ENCODE measurements at places on chromosomes 11 and 22.

DNA sequence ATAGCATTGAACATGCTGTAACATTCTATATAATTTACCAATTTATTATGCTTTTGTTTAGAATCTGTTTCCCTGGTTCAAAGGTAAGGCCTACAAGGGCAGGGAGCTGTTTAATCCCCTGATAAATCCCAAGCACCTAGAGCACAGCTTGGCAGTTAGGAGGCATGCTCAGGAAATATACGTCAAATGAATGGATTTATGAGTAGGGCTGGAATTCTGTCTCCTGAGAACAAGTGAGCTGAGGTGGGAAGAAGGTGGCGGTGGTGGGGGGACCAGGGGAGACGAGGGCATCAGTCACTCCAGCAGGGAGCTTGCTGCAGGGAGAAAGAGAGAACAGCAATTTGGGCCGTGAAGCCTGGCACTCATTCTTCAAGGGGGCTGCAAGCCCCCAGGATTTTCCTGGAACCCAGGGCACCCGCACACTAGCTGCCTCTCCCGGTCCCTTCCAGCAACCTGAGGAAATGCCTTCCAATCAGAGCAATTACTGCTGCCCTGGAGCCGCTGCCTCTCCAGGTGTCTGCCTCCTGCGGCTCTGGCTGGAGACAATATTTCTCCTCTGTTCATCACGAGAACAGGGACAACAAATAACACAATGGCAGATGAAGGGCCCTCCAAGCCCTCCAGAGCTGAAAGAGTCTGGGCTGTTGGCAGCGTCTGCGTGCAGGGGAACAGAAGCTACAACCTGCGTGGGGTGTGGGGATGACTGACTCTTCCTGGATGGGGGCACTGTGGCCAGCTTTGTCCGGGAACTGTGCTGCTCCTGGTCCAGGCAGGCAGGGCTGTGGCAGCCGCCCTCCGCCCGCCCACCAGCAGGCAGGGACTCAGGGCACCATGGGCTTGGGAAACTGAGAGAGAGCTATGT lies 233.4 kb downstream of the ST3GAL4 start:
- ATAC-seq = no peak

- no peak for ATAC-seq
Measured at GRCh38 chr22:21778705-21779363, 43.2 kb upstream of the YPEL1 start.

DNA sequence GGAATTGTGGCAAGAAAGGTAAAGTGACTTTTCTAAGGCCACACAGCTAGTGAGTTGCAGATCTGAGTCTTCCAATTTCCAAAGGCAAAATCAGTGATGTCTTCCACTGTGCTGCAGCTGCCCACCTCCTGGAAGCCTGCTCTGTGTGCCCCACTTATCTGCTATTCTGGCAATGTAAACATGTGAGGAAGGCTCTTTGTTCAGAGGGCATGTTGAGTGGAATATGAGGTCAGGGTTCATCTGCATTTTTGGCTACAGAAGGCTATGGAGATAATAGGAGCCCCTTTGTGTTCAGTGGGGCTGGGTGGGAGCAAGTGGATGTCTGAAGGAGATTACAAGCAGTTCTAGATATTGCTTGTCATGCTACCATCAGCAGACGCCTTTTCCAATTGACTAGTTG lies 396.2 kb downstream of the BUD13 start:
- ATAC-seq = no peak

DNA sequence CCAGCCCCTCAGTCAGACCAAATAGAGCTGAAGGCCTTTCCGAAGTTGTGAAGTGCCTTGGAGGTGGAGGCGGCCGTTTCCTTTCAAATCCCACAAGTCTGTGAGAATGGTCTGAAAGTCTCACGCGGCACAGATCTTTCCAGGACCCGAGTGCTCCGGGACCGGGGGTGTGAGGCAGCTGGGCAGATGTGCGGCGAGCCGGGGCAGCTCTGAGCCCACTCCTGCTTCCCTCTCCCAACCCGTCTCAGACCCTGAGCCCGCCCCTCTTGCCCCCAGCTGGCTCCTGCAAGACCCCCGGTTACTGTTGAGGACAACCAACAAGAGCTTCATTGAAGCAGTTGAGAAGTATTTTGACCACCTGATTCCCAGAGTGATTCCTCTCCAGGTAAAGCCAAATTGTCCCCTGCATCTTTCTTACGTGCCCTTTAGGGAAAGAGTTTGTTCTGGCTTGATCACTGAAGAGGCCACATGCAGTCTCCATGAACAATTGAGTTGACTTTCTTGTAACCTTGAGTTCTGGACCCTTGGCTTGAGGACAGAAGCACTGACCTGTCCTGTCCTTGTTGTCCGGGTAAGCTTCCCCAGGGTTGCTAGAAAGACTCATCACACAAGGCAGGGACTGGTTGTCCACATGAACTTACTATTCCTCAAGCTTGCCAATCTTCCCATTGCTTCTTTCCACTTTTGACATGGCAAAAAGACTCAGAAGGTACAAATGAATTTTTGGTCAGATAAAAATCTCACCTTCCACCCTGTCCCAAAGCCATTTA lies 7.5 kb downstream of the GLB1L3 start:
- no peak for ATAC-seq

Measured in gastroesophageal sphincter (tissue), 4 donors.